Naive B cell (primary cell): ENCODE measurements at places on chromosomes 16 and 17. TPM values are rescaled to one million over a fixed set of nuclear protein-coding genes. Genes with fewer than 3 reads are reported as not detected.

DOC2B gene
- polyA plus RNA-seq = not detected

AMZ2 gene
- 152 TPM for polyA plus RNA-seq

NOD2 gene
- not detected for polyA plus RNA-seq

C16orf96 gene
- 0.11 TPM for polyA plus RNA-seq

CXCL16 gene
- polyA plus RNA-seq = 19.6 TPM

P2RX1 gene
- polyA plus RNA-seq = 11.3 TPM

RHBDL1 gene
- polyA plus RNA-seq = not detected

STAC2 gene
- polyA plus RNA-seq = not detected
